Activated CD4-positive, CD25-positive, alpha-beta regulatory T cell treated with anti-CD3 and anti-CD28 coated beads, Interleukin-2, amount 50 U/mL, for 16 hours (primary cell): ENCODE measurements at places on chromosomes 13 and 19.

DNA sequence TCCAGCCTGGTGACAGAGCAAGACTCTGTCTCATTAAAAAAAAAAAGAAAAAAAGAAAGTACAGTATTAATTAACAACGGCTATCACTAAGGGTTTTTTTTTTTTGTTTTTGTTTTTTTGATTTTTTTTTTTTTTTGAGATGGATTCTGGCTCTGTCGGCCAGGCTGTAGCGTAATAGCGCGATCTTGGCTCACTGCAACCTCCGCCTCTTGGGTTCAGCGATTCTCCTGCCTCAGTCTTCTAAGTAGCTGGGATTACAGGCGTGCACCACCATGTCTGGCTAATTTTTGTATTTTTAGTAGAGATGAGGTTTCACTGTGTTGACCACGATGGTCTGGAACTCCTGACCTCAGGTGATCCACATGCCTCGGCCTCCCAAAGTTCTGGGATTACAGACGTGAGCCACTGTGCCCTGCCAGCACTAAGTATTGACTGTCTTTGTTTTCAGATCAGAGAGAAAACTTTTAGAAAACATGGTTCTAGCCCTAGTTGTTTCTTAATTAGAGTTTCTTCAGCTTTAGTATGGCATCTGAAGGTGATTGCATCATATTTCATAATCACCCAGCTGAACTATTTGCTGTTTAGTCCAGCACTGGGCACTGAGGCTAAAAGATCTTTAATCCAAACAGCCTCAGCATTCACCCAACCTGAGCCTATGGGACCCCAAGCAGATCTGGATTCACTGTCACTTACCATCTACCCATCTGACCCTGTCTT is 2.7 kb upstream of the GATAD2A start:
- DNase-seq: no peak

DNA sequence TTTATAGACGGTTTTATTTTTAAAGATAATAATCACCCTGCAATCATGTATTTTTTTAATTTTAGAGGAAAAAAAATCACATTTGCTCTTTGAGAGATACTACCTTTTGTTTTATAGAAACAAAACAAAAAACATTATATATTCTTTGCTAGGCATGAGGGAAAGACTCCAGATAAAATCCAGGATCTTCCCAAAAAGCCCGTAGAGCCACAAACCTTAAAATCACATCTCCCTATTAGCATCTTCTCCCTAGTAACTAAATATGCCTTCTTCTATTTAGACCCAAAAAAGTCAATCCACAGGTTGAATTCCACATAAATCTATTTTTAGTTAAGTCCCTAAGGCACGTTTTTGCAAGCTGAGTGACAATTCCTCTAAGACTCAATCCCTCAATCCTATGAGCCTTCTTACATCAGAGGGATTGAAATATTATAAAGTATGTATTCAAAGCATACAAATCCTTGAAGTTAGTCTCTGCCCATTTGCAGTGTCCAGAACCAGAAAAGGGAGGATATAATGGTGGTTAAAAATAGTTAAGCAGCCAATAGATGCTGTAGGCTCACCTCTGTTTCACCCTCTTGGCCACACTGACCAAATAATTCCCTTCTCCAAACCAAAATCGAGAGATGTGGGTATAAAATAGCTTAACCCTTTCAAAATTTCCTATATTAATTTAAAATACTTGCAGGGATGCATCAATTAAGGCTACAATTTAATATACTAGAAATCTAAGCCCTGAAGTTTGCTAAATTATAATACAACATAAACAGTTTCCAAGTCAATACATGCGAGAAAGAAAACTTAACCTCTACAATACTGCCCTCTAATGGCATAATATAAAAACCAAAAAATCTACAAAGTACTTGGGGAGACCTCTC is 64.0 kb downstream of the SERP2 start:
- DNase-seq: no peak

DNA sequence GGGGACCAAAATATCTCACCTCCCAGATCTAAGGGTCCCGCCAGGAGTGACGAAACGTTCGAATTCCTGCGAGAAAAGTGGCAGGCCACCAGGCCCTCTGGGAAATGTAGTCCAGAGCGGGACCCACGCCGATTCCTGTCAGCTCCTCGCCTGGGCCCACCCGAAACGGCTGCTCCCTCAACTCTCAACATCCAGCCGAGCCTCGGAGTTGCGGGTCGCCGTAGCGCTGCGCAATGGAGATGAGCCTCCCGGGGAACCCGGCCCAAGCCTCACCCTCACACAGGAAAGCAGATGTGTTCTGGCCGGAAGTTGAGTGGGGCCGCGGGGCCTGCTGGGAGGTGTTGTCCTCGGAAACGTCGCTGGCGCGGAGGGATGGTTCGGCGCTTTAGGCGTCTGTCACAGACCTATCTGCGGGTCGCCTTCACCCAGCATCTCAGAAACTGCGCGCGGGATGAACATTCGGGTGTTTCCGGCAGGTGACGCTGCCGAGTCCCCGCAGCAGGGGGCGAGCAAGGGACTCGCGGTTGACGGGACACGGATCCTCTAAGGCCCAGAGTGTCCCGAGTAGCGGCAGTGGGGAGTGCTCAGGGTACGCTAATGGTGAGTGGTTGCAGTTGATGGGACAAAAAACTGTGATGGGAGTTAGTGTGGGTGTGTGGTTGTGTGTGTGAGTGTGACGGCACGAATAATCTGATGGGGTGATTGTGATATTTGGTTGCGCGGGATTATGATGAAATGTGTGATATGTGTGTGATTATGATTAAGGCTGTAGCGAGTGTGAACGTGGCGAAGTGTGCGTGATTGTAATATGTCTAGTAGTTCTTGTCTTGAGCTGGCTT is at the start of the genes ZNF568 and ZNF829:
Gene ZNF568 (plus strand): TSS at position 341 of the 839 bp plus-strand sequence. CDS start 6,439 bp downstream, outside the sequence.
Gene ZNF829 (minus strand): TSS at position 300 of the 839 bp plus-strand sequence. CDS start 1,124 bp downstream, outside the sequence.
- DNase-seq: peak; percentile 79

GRCh38 chr19:44731081-44731480 is 17.4 kb upstream of the BCL3 start:
- no peak for DNase-seq

- DNase-seq: no peak
Observed at GRCh38 chr13:113654175-113654560, 3.8 kb downstream of the ATP4B start.

- no peak for DNase-seq
Observed at GRCh38 chr19:55092423-55093318, 17.0 kb downstream of the EPS8L1 start.

- DNase-seq: no peak
Observed at GRCh38 chr13:49214917-49215376, 5.2 kb upstream of the MLNR start.

GRCh38 chr13:77749344-77749880 is 51.9 kb downstream of the SLAIN1 start:
- no peak for DNase-seq

DNA sequence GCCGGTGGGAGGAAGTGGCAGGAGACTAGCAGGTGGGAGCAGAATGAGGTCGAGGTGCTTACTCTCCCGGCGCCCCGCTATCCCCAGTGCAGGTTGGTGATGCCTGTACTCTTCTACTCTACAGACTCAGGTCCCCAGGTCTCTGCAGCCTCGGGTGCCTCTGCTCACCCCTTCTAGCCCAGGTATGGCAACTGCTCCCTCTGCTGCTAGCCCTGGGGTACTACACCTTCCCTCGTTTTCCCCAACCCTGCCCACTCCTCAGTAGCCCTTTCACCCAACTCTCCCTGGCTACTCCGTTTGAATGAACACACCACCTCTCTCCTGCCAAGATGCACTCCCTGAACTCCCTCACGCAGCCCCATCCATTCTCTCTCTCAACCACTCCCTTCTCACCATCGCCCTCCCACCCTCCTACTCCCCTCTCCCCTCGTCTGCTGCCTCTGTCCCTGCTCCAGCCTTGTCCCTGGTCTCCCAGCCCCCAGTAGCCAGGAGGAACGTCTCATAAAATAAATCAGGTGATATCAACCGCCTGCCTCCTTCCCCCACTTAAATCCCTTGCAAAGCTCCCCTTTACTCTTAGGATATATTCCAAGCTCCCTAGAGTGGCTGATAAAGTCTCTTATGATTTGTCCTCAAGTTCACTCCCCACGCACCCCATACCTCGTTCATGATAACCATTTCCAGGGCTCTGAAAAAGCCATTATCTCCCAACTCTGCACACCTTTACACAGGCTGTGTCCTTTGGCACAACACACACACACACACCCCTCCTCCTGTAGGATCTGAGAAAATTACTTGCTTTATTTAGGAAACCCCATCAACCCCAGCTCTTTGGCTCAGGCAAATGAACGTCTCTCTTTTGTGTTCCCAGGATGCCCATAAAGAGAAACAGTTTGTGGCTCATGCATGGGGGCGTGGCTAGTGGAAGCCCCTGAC is 8.2 kb upstream of the MEIS3 start:
- peak; percentile 50 for DNase-seq
